Stimulated activated CD8-positive, alpha-beta memory T cell treated with anti-CD3 and anti-CD28 coated beads, Interleukin-7, amount 100 ng/mL, for 1 hour (primary cell): ENCODE measurements at places on chromosomes 16 and 17.

GRCh38 chr17:49817993-49818392 is 29.5 kb downstream of the KAT7 start:
- peak; percentile 14 for DNase-seq

GRCh38 chr16:74169687-74170376 is 126.8 kb upstream of the PSMD7 start:
- DNase-seq = no peak

GRCh38 chr16:3118846-3119245 is 6.5 kb downstream of the ZNF205 start:
- DNase-seq = no peak

DNA sequence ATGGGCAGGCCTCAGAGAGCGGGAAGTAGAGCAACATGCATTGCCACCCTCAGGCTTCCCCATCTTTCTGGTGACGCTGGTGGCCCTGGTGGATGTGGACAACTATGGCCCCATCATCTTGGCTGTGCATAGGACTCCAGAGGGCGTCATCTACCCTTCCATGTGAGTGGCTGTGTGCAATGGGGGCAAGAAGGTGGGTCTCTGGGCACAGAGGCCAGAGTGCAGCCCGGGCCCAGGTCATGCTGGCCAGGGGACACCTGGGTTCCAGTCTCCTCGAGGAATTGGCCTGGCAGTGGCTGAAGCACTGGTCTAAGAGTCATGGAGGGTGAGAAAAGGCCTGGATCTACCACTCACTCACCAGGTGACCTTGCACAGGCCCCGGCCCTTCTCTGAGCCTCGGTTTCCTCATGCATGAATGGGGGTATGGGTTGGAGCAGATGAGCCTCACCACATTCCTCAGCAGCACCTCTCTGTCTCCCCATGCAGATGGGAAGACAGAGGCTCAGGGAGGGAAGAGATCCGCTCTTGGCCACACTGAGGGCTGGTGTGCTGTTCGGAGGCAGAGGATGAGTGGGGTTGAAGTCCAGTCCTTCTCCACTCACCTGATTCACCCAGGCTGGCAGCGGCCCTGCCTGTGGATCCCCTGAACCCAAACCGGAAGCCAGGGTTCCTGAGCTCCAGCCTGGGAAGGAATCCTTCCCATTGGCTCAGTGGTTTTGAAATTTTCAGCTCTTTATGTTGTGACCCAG is 7.2 kb upstream of the ADGRG3 start:
- no peak for DNase-seq

- DNase-seq = no peak
Measured at GRCh38 chr17:49035470-49036269, 38.5 kb downstream of the IGF2BP1 start.

DNA sequence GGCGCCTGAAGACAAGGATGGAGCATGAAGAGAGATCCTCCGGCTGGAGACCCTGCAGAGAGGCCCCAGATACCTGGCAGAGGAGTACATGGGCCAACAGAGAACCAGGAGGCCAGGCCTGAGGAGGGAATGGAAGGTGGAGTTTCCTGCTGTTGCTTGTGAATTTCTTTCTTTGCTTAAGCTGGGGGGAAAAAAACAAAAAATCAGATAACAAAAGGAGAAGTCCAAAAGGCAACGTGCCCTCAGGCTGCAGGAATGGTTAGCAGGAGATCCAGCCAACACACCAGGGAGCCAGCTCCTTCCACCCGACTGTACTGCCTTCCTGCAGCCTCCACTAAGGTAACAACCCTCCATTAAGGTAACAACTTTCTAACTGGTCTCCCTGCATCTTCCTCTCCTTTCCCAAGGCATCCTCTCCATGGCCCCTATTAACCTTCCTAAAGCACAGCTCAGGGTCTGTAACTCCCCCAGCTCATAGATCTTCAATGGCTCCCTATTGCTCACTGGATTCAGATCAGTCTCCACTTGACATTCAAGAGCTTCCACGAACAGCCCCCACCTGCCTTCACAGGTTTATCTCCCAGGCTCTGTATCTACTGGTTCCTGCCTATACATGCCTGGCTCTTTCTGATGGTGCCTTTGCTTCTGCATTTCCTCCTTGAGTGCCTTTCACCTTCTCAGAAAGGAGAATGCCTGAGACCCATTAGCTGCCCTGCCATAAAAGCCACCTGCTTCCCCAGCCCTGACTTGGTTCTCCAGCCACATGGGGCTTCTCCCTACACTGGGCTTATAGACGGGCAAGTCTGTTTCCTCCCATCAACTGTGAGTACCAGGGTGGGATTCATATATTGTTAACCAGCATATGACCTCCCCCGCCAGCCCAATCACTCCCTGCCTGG is 725 bp upstream of the ARL5C start:
- no peak for DNase-seq

GRCh38 chr16:3718628-3719027 is 1.3 kb upstream of the TRAP1 start:
- DNase-seq = no peak

GRCh38 chr17:5354310-5354709 is 65.2 kb downstream of the NUP88 start:
- no peak for DNase-seq

GRCh38 chr17:6160232-6160555 is 90.0 kb downstream of the WSCD1 start:
- no peak for DNase-seq

- no peak for DNase-seq
Measured at GRCh38 chr17:68384941-68385340, 72.4 kb downstream of the WIPI1 start.

DNA sequence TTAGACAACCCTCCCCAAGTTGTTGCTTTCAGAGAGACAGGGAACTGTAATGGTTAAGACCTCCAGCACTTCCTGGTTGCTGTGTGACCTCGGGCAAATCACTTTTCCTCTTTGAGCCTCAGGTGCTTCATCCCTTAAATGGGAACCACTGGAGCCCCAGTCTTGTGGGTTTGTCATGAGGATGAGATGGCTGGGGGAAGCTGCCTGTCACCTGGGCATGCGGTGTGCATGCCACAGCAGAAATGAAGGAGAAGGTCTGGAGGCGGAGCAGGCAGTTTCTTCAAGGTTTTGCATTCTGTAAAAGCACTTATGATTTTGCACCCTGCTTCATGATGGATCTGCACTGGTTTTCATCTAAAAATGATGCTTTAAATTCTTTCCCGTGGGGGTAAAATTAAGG is 22.1 kb downstream of the NAGPA start:
- DNase-seq = no peak

GRCh38 chr17:34974794-34975785 is 5.2 kb upstream of the LIG3 start:
- no peak for DNase-seq

DNA sequence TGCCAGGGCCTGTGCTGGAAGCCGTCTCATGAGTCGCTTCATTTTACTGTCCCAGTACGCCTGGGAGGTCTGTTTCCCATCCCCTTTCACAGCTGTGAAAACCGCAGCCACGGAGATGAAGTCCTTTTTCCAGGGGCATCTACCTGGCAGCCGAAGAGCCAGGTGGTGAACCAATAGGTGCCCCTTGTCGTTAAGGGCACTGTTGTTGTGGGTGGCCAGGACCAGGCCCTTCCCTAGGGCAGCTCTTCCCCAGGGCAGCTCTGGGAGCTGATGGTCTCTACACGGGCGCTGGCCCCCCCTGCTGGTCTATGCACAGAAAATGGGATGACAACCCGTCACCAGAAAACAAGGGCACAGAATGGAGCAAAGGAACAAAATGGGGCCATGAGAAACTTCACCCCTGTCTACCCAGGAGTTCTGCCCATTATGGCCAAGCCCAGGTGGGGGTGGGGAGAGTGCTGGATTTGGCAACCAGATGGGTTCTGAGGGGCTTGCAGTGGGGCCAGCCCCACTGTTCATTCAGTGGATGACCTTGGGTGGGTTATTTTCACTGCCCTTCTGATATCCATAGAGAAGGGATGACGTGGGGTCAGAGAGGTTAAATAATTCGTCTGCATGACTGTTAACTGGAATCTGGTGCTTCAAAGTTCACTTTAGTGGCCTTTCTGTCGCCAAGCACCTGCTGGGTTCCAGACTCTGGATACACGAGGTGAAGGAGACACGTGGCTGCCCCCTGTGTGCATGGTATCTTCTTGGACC is 11.5 kb downstream of the RMI2 start:
- DNase-seq = no peak

GRCh38 chr16:55809386-55809785 is 23.5 kb downstream of the CES1 start:
- DNase-seq = no peak

GRCh38 chr17:39281806-39282205 is 56.1 kb upstream of the STAC2 start:
- no peak for DNase-seq

DNA sequence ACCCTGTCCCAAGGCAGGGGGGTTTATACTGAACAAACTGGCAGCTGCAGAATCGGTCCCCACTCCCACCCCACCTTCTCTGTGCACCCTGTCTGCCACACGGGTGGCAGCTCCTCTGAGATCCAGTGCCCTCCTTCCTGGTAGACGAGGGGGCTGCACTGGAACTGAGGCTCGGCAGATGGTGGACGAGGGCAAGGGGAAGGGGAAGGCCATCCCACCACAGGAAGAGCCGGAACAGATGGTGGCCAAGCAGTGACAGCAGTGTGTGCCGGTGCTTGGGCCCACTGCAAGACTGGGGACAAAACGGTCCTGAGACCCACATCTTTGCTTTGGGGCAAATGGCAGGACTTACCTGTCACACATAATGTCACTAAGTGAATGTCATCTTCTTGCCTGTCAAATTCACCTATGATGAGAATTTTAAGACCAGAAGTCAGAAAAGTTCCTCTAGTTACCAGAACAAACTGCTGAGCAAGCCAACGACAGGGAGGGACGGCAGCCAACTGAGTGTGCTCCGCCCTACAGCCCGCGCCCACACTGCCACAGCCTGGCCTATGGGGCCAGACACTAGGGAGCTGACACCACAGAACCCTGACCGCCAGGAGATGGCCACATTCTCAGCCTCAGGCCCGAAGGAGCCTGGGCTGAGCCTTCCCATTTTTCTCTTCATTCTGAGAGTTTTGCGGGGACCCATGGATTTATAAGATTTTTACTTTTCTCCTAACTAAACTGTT is 14.4 kb downstream of the NTAN1 start:
- DNase-seq = no peak

DNA sequence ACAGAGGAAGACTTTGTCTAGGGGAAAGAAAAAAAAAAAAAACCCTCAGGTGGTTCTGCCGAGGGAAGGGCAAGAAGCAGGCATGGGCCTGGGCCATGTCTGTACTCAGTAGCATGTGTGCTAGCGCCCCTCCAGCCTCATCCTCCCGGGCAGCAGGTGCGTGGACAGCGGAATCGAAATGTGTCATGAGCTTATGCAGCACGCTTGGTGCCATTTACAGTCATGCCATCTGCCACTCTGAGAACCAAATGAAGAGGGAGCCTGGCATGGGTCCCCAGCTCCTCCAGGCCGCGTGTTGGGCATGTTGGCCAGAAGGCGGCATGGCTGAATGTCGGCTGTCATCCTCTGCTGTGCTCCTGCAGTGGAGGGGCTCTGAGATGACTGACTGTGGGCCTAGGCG is 31.4 kb downstream of the CRAMP1 start:
- no peak for DNase-seq

DNA sequence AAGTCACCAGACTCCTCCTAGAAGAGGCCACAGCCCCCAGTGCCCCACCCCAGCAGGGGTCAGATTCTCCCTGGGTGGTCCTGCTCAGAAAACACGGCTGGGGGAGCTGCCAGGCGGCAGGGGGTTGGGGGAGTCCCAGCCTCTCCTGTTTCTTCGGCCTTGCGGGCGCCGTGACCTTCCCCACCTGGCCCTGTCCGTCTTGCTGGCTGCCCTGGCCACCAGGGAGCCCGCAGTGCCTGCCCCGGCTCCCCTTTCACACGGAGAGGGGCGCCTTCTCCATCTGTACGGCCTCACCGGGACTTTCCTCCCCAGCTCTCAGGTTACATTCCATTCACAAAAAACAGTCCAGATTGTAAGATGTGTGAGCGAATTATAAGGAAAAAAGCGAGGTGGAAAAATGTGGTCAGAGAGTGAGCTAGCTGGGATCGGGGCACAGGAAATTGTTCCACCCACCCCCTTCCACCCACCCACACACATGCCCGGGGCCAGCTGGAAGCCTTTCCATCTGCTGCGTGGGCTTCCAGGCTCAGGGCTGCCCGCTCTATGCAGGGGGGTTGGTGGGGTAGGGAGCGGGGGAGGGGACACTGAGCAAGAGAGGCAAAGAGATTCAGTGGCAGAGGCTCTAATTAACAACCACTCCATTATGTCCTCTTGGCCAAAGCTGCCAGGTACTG is 14.6 kb upstream of the CIBAR2 start:
- no peak for DNase-seq

GRCh38 chr17:13491916-13492736 is 109.6 kb downstream of the HS3ST3A1 start:
- no peak for DNase-seq

DNA sequence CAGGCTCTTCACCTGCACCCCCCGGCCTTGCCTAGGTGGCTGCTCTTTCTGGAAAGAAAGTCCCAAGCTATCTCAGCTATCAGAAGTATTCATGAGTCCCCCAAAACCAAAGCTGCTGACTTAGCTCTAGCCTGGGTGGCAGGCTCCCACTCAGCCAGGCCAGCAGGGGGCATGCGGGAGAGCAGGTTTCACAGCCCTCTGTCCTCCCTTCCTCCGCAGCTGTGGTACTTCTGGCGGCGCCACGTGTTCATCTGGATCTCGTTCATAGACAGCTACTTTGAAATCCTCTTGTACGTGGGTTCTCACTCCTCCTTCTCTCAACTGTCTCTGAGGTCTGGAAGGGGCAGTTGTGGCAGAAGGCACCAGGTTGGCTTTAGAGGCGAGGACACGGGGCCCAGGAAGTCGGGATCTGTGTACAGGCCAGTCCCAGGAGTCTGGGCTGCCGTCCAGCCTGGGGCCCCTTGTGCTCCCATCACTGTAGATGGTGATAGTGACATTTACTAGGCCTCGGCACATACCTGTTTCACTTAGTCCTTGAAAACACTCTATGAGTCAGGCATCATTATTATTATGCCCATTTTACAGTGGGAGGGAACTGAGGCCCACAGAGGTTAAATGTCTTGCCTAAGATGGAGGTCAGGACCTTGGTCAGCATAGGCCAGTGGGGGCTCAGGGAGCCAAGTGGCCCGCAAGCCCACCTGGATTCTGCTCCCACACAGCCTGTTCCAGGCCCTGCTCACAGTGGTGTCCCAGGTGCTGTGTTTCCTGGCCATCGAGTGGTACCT is 12.9 kb downstream of the TRPV2 start:
- DNase-seq = no peak

- no peak for DNase-seq
Measured at GRCh38 chr16:58032710-58033293, 7.2 kb downstream of the MMP15 start.
